H9 (cell line): ENCODE measurements at places on chromosomes 16 and 17.
A peak's percentile ranks its signal among the peaks of the same experiment; 100 is the strongest.

- DNase-seq = no peak
These were observed 166.4 kb downstream of the CEP112 start for GRCh38 chr17:66025551-66025950.

- no peak for DNase-seq
These were observed 9.9 kb downstream of the ANKRD40 start for GRCh38 chr17:50697663-50698272.

DNA sequence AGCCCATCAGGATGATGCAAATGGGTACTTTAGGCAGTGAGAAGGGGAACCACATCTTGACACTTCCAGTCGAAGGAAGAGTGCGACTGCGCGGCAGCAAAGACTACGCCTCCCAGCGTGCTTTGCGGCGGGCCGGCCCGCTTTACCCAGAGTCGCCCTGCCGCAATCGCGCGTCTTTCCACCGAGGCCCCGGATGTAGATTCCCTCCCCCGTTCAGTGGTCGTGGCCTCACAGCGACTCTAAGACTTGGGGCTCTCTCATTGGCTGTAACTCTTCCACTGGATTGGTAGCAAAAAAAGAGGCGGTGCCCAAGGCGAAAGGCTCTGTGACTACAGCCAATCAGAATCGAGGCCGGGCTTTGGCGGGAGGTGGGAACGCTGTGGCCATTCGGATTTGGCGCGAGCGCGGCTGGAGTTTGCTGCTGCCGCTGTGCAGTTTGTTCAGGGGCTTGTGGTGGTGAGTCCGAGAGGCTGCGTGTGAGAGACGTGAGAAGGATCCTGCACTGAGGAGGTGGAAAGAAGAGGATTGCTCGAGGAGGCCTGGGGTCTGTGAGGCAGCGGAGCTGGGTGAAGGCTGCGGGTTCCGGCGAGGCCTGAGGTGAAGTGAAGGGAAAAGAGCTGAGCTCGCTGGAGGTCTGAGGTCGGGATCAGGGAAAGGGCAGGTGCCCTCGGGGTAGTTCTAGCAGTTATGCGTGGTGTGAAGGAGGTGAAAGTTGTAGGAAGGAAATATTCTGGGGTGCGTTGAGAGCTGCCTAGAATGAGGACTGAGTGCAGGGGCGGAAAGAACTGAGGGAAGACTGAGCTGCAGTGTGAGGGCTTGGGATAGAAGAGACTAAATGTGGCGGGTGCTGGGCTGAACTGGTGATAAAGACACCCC lies at the start of gene CDC6:
Gene CDC6, plus strand, starts transcription at position 386 of the 876 bp plus-strand sequence. CDS start 1,542 bp downstream, outside the sequence.
- peak; percentile 100 for DNase-seq

DNA sequence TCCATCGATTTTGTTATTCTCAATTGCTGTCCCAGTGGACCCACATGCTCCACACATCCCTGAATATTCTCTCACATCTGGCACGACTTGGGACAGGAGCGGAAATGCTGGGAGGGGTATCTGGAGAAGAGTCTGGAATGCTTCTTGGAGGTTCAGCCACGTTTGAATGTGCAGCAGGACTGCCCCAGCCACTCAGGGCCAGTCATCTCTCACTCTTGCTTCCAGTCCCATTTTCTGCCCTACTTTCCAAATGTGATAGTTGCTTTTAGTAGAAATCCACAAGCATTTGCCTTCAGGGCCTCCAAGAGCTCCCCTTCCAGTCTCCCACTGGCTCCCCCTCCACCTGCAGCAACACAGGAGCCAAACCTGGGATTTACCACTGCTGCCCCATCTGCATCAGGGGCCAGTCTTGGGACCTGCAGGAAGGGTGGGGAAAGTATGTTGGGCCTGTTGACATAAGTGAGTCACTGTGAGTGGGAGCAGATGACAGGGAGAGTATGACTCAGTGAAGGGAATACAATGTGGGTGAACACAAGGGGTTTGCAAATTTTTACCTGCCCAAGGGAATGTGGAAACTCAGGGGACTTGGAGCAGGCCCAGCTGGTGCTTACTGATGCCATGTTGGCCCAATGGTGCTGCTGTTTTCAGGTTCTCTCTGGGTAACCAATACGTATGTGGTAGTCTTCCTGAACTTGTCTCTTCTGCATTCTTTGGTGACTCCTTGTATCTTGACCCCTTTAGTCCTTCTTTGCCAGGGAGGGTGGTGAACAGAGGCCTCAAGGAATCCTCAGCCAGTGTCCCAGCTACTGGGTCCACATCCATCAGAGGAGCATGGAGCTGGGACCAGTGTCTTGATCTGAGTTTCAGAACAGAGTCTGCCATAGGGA lies 78.8 kb upstream of the CRHR1 start:
- no peak for DNase-seq

GRCh38 chr16:81625544-81626153 lies 153.4 kb upstream of the PLCG2 start:
- no peak for DNase-seq

DNA sequence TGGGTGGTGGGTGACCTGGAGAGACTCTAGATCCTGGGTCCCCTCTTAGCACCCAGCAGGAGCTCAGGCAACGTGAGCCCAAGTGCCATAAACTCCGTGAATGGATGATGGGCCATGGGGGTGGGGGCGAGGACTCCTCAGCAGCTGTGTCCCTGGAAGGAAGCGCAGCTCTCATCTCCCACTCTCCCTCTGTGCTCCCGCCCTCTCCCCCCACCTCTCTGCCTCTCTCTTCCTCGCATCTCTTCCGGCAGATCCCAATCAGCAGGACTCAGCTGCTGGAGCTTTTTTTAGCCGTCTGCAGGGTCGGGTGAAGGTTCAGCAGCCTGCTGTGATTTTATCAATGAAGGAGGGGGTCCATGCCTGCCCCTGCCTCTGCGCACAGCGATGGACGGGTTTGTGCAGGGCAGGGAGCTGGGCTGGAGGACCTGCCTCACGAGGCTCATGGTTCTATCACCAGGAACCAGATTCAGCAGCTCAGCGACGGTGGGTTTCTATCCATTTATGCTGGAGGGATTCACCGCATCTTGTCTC lies 8.3 kb downstream of the CCR7 start:
- peak; percentile 31 for DNase-seq

DNA sequence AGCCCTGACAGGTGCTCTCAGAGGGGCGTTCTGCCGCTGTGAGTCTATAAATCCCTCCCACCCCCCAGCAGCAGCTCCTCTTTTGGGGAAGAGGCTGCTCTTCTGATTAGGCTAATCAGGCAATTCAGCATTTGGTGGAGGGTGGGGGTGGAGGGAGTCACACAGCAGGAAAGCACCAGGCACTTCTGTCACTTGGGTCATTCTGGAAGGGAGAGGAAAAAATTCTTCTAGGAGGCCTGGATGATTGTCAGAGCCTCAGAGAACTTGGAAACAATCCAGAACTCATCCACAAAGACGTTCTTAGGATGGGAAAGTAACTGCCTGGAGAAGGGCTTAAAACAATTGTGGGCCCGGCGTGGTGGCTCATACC lies 7.3 kb upstream of the SSTR2 start:
- no peak for DNase-seq

DNA sequence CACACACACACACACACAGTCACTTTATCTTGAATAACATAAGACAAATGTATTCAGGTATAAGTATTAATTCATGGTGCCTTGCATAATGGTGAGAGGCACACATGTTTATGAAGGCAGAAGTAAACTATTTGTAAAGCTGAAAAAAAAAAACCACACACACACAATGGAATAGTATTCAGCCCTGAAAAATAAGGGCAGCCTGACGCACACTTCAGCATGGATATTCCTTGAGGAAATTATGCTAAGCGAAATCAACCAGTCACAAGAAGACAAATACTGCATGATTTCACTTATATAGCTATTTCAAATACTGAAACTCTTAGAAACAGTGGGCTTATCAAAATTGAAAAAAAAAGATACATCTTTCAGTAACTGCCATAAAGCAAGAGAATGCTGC lies 200.2 kb upstream of the RBFOX1 start:
- DNase-seq = no peak

DNA sequence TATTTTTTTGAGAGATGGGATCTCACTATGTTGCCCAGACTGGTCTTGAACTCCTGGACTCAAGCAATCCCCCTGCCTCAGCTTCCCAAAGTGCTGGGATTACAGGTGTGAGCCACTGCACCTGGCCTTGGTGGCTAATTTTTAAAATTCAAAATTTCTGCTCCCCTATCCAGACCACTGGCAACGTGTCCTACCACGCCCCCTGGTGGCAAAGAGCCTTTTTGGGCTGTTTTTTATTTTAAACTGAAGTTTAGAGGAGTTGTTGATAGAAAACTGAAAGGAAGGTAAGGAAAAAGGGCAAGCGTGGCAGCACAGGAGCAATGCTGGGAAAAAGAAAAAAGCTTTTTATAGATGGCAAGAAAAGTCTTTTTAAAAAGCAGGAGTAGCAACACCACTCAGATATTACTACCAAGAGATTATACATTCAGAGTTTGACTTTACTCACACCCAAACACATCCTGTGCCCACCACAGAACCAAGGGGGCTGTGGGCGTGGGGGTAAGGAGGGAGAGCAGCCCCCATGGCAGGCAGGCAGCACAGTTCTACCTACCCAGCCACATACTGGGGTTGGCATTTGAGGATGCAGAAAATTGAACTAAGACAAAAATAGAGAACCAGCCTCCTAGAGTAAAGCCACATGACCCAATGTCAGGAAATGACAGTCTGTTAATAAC lies 4.2 kb upstream of the MXRA7 start:
- DNase-seq = peak; percentile 61

- DNase-seq = peak; percentile 43
These were observed 204.1 kb upstream of the SALL1 start for GRCh38 chr16:51355195-51355594.

DNA sequence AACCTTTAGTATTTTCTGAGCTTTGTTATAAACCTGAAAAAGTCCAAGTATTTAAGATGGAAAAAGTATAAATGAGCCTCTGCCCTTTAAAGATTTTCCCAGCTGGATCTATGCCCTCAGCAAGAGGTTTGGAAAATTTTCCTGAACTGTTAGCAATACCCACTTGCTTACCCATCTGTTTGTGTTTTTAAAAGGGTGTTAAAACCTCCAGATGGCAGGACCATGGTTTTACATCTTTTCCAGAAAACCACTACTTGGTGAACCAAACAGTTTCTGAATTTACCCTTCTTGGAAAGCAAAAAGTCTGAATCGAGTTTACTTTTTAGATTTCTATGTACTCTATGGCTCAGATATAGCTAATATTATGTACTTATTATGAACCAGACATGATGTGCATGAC lies 719 bp downstream of the PMFBP1 start:
- DNase-seq = no peak

DNA sequence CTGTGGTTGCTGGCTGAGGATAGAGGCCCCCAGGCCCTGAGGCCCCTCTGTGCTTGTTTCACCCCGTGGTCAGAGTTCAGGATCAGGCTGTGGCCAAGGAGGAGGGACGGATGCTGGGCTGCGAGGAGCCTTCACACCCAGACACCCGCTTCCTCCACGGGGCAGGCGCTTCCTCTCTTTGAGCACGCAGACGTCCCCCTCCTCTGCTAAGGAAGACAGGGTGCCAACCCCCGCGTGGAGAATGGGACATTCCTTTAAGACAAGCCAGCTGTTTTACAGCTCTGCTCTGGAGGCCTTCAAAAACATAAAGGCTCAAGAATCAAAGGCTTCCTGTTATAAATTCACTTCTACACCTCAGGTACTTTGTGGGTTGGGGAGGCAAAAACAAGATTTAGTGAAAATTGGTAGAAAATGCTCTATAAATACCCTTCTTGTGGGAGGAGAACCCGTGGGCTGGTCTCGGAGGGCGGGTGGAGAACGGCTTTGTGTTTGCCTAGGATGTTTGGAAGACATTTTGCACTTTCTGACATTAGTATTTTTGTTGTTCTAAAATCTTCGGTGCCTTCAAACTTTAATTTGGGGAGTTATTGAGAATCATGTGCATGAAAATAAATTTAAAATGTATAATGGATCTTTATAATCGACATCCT lies 60.8 kb upstream of the FOXF1 start:
- DNase-seq = no peak

DNA sequence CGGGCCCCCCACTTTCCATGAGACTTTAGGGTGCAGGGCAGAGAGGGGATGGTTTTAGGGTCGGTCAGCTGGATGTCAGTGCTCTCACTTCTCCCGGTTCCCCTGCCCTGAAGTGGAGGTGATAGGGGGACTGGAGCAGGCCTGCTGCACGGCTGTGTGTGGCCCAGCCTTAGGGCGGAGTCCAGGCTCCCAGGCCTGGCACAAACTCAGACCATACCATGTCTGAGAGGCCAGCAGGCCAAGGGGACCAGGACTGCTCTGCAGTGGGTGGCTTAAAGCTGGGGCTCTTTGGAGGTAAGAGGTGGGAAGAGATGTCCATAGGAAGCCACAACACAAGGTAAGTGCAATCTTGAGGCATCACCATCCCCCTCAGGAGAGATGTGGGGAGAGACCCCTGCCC lies 8.3 kb downstream of the TFAP4 start:
- peak; percentile 32 for DNase-seq

- no peak for DNase-seq
These were observed 34.0 kb downstream of the DGKE start for GRCh38 chr17:56867948-56868376.

GRCh38 chr16:84090211-84090610 lies 26.5 kb downstream of the MBTPS1 start:
- DNase-seq = no peak

DNA sequence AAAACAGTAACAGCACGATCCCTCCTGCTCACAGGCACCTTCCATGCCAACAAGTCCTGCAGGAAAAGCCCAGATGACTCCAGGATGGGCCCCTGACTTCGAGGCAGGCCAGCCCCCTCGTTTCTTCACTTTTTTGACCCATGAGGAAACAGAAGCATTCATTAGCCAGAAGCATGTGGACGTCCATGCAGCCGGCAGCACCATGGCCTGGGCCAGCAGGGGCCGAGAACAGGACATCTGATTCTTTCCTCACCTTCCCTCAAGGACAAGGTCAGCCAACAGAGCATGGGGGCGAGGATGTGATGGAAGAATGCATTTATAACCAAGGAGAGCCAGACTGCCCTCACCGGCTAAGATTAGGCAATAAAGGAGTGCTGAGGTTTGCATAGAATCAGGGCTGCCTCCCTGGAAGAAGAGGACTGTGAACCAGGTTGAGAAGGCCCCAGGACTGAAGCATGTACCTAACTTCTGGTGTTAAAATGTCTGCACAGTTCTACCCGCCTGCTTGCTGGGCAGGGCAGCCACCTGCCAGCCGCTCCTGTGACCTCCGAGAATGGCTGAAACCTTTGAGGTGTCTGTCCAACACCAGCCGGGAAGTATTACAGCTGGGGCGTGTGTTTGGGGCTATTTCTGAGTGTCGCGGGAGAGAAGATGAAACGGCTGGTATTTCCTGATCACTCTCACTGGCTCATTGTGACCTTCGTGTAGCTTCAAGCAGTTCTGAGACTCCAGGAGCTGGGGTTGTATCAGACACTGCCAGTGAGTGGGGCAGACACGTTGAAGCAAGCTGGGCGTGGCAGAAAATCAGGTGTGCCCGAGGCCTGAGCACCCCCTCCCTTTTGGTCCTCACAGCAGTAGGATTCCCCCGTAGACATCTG lies 94.0 kb upstream of the TNRC6C start:
- DNase-seq = no peak

GRCh38 chr17:7250695-7251627 lies 573 bp downstream of the CTDNEP1 start:
- no peak for DNase-seq

DNA sequence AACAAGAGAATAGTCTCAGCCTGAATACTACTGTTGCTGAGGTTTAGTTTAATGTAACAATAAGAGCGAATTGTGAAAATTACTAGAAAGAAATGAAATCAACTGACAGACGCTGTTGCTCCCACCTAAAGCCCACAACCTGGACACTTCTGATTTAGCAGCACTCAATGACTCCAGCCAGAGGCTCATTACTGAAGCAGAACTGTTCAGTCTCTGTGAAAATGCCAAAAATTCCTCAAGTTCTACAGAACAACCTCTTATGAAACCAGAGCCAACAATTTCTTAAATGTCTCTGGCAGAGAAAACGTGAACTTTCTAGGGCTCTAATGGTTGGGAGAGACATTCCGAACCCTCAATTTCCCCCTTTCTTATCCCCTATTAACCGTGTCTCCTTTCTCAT lies 9.9 kb downstream of the PSME3IP1 start:
- no peak for DNase-seq

GRCh38 chr17:77728871-77729270 lies 229.6 kb upstream of the TNRC6C start:
- peak; percentile 11 for DNase-seq
